ENCODE measurements at places on chromosomes 5 and 9. TPM values are rescaled to one million over a fixed set of nuclear protein-coding genes. Genes with fewer than 3 reads are reported as not detected.

The SLCO4C1 gene
- total RNA-seq = 1.7 TPM

The ENTREP1 gene
- total RNA-seq = 7.5 TPM

The FOXD4L3 gene
- not detected for total RNA-seq

The FAM78A gene
- 3.4 TPM for total RNA-seq

The HTR4 gene
- not detected for total RNA-seq

The NUTM2F gene
- not detected for total RNA-seq

Measured in H7 (cell line).